ENCODE measurements at places on chromosomes 7 and 10.

- no peak for DNase-seq
Measured at GRCh38 chr10:117596706-117597105, 54.2 kb downstream of the EMX2 start.

DNA sequence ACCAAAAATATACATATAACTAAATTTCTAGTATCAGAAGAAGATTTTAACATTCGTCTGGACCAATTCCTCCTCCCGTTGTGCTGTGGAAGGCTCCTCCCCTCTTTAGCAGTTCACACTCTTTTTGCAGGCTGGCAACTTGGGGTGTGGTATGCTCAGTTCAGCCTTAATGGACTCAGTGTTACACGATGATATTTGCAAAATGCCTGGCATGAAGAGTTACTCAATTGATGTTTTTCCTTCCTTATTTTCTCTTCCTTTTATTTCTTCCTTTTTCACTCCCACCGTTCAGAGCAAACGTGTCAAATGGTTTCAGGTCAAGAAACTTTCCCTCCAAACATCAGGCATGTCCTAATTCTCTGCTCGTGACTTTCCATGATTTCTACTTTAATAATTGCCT lies 248.3 kb downstream of the PHF14 start:
- no peak for DNase-seq

GRCh38 chr7:12701433-12701832 lies 14.0 kb downstream of the ARL4A start:
- DNase-seq = no peak

- DNase-seq = no peak
Measured at GRCh38 chr7:2936891-2937580, 92.9 kb upstream of the GNA12 start.

Measured in brain (organoid and tissue), 16 donors.